ENCODE measurements at places on chromosomes 1 and 21.

GRCh38 chr1:58094221-58094620 is 452.3 kb downstream of the OMA1 start:
- no peak for DNase-seq

DNA sequence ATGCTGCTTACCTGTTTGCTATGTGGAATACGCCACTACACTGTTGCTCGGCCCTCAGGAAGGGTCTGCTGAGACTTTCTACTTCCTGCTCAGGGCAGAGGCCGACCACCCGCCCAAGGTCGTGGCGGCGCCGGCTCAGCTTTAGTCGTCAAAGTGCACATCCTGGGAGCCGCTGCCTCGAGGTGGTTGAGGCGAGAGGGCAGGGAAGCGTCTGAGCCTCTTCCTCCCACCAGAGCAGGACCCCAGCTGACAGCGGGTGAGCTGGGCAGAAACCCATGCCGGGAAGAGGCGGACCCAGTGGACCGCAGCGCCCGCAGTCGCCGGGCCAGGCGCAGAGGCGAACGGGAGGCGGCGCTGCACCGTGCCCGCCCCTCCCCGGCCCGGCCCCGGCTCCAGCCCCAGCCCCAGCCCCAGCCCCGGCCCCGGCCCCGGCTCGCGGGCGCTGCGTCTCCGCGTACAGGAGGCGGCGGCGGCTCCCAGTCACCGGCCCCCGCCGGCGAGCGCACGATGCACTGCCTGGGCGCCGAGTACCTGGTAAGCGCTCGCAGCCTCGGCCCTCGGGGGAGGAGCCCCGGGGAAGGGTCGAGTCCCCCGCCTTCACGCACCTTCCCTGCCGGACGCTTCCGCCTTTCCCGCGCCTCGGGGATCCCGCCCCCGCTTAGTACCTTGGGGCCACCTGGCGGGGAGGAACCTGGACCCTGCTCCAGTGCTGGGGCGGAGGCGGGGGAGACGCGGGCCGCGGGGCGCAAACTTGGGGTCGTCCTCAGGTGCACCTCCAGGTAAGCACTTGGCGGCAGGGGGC is at the start of gene SLC44A3:
Gene SLC44A3 (plus strand): TSS at position 413 of the 802 bp plus-strand sequence. CDS start 95 bp downstream, at position 508.
- DNase-seq = peak; percentile 21

- peak; percentile 86 for DNase-seq
These were observed 22.7 kb upstream of the PIK3CD start for GRCh38 chr1:9628541-9629444.

- DNase-seq = no peak
These were observed 4.1 kb upstream of the TAGLN2 start for GRCh38 chr1:159929155-159930051.

- DNase-seq = no peak
These were observed 5.9 kb downstream of the IL22RA1 start for GRCh38 chr1:24136956-24137539.

Measured in activated CD4-positive, alpha-beta T cell treated with anti-CD3 and anti-CD28 coated beads, Interleukin-2, amount 50 U/mL, for 48 hours (primary cell).